Activated gamma-delta T cell treated with Interleukin-2 at 50 U/mL for 16 hours (primary cell): ENCODE measurements at places on chromosomes 1 and 21.
A peak's percentile ranks its signal among the peaks of the same experiment; 100 is the strongest.

DNA sequence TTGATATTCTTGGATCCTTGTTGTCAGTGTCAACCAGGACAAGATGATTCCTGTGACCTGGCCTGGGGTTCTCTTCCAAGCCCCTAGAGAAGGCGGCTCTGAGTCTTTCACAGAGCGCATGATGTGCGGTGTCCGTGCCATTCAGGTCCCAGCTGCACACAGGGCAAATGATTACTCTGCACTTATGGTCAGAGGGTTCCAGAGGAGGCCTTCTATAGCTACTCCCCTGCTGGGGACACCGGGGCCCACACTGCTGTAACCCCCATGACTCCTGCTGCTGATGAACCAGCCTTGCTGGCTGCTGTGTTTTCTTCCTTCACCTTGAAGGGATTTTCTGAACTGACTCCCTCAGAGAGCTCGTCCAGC lies 1.5 kb downstream of the PTGFRN start:
- no peak for DNase-seq

DNA sequence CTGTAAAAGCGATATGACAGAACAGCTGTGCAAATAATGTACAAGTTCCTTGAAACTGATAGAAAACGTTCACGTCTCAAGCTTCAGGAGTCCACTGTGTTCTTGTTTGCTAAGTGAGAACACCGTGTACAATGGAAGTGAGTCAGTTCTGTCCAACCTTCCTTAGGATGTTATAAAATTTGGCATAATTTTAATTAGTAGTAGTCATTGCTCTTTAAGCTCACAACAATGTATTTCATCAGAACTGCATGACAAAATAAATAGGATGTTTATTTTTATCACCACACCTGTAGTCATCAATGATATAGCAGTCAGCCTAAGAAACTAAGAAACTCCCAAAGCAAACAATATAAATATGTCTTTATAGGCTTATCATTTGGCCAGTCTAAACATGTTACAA lies 53.0 kb downstream of the RGS2 start:
- no peak for DNase-seq

DNA sequence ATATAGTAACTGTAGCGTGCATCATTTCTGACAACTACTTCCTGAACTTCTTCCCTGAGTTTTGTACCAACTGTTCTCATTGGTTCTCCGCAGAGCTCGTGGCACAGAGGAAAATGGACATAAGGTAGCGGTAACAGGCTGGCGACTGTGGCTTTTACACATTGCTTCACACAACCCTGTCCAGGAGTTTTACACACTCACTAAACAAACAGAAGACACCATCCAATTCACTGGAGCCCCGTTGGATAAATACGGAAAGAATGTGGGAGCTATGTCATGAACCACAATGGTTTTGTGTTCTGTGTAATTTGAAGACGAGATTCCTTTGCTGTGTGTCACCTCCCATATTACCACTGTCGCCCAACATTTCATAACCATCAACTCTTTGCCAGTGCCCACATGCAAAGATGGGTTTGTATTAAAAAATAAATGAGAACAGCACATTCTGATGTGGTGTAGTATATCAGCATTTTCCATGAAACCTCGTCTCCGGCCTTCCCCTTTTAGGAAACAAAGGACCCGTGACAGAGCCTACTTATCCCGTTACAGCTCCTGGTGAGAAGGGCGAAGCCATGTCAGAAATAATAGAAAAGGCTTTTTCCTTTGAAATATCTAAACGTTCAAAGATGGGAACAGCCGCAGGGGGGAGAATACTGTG lies 47.4 kb upstream of the ENAH start:
- no peak for DNase-seq

- DNase-seq, result peak; percentile 56
Observed at GRCh38 chr1:78676347-78676982, 26.8 kb downstream of the IFI44 start.

GRCh38 chr21:16577975-16578374 lies 848.2 kb downstream of the USP25 start:
- DNase-seq, result no peak

DNA sequence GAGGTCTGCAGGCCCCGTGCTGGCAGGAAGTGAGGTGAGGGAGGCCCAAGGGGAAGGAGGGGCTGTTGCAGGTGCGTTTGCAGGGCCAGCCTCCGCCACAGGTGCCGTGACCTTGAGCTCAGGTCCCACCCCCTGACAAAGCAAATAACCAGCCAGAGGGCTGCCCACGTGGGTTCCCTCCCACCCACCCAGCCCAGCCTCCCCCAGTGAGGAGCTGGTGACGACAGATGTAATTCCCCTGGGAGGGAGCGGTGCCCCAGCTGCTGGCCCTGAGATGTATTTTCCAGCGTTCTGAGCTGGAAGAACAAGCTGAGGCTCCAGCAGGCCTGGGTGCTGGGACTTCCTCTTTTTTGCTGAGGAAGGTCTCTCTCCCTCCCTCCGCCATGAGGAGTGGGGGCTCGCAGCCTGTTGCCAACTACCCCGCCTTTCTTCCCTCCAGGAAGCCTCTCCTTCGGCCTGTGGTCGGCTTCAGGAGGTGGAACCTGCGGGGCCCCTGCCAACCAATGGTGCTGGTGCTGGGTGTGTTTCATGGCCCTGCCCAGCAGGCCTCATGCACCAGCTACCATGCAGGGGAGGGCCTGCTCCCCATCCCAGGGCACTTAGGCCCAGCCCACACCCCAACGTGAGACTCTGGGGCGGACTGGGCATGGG lies 153.2 kb downstream of the PRDM16 start:
- DNase-seq, result no peak

- no peak for DNase-seq
Observed at GRCh38 chr1:159890390-159890789, 9.6 kb downstream of the CFAP45 start.

DNA sequence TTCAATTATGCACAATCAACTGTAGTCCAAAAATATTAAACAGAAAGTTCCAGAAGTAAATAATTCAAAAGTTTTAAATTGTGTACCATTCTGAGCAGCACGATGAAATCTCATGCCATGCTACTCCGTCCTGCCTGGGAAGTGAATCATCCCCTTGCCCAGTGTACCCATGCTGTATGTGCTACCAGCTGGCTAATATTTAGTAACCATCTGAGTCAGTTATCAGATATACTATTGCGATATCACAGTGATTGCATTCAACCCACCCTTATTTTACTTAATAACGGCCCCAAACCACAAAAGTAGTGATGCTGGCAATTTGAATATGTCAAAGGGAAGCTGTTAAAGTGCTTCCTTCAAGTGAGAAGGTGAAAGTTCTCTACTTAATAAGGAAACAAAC lies 56.2 kb downstream of the EVI5 start:
- no peak for DNase-seq

GRCh38 chr1:85936470-85936869 lies 220.1 kb downstream of the COL24A1 start:
- DNase-seq, result no peak

DNA sequence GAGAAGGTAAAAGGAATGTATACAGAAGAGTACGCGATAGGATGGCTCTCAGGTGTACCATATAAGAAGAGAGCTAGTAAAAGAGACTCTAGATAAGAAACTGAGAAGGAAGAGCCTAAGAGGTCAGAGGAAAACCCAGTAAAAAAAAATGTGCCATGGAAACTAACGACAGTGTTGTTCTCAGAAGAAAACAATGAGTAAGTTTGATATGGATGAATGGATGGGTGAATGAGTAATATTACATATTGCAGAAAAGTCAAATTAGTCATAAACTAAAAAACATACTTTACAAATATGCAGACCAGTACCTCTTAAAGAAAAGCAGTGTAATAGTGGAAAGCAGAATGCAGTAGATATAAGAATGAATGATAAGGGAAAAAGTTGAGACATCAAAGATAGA lies 316.2 kb downstream of the HMCN1 start:
- DNase-seq, result no peak

DNA sequence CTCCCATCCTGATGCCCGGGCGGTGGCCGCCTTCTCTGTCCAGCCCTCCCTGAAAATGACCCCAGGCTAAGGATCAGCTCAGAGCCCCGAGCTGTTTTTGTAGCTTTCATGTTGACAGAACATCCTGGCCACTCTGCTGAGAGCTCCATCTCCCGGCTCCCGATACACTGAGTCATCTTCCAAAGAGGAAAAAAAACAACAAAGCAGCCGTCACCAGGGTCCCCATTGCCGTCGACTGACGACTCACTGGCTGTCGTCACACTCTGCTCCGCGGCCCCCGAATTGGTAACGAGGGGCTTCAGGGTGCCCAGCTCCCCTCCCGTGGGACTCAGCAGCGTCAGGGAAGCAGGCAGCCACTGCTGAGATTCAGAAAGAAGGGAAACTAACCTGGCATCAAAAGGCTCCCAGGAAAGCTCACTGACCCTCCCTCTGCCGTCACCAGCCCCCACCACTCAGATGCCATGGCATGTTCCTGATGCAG lies 67.2 kb downstream of the CD46 start:
- no peak for DNase-seq

DNA sequence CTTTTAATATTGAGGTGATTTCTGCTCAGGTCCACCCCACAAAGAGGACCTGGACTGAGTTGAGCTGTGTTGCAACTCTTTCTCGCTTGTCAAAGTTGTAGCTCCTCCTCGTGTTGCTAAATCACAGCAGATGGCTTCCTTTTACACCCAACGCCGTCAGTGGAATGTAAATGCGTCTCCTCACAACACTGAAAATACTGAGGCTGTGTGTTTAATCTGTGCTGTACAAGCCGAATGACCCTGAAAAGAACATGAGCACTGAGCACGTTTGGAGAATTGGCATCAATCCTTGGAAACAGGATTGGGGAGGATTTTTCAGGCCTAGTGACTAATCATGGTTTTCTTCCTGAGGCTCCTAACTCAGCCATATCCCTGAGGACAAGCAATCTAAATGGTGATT lies 196.0 kb downstream of the CRB1 start:
- DNase-seq, result no peak

DNA sequence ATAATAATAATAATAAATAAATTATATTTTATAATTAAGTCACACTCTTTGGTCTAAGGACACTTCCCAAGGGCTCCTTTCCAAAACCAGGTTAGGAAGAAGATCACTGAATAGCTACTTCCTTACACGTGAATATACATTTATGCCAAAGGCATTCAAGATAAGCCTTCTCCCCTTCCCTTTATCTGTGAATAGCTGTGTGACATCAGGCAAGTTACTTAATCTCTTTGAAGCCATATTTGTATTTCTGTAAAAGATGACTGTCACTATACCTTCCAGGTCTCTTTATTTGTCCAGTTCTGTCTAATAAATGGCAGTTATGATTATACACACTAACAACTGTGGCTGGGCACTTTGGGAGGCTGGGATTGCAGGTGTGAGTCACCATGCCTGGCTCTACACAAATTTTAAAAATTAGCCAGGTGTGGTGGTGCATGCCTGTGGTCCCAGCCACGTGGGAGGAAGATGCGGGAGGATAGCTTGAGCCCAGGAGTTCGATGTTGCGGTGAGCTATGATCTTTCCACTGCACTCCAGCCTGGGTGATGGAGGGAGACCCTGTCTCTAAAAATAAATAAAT lies 5.5 kb upstream of the RNF11 start:
- no peak for DNase-seq

DNA sequence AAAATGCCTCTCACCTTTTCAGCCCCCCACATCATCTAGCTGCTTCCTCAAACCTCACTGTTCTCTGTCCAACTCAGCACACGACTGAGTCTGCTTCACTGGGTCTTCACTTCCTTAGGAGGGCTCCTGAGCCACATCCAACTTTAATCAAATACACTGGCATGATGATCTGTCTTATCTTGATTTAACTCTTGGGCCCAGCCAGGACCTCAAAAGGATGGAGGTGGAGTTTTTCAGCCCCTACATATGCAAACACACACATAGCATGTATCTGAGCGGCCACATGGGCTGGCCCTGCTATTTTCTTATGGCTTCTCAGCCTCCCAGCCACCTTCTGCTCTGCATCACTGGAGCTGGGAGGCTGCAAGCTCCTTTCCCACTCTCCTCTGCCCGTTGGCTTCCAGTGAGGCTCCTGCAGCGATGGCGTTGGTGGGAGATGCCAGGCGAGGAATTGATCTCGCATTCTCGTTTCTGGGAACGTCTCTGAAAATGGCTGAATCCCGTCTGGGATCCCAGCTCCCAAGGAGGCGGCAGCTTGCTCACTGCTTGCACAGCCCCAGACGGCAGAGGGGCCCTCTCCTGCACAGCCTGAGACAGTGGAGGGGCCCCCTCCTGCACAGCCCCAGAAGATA lies 1.8 kb upstream of the PRXL2B start:
- no peak for DNase-seq

- DNase-seq, result peak; percentile 71
Observed at GRCh38 chr1:108828074-108828961, 28.6 kb downstream of the AKNAD1 start.

DNA sequence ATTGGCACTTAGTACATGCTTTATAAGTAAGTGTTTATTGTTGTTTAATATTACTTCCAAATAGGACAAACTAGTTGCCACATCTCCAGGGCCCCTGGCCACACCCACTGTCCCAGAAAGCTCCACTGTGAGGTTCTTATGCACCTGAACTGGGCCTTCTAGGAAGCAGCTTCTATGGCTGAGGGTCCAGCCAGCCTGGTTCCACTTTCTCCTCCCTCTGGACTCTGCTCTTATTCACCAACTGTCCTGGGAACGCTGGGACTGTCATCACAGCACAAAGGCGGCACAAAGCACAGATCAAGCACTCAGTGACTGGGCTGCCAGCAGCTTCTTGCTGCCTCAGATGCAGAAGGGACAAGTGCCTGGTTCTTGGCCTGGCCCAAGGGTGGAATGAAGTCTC lies 29.6 kb upstream of the ZNF648 start:
- no peak for DNase-seq

DNA sequence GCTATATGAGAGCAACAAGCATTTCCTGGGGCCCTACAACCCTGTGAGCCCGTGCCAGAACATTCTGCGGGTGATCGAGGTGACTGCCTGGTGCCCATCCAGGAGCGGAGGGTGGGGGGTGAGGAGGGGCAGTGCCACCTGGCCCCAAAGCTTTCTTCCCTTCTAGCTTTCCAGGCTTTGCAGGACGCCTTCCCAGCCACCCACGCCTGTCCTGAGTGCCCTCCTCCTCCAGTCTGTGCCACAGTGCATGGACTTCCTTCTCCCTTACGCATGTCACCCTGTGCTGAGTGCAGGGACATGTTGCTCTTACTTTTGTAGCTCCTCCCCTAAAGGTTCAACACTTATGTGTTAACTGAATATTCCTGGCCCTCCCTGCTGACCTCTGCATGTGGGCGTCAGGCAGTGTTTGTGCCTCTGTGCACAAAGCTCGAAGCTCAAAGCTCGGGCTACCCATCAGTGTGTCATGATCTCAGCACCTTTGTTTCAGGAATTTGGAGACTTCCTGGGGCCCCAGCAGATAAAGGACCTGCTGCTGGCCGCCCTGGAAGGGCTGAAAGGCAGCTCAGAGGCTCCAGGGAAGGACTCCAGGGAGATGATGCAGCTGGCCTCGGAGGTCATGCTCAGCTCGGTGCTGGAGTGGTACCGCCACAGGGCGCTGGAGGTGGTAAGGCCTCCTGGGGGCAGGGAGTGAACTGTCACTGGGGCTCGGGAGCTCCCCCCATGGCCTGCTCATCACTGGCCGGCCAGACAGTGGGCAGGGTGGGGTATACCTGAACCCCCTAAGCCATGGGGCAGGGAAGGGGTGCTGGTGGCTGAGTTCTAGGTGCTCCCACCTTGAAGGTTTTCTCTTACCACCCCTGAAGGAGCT lies 36.7 kb upstream of the TTC4 start:
- no peak for DNase-seq
